AG08395 (cell line): ENCODE measurements at places on chromosomes 1 and 21.

DNA sequence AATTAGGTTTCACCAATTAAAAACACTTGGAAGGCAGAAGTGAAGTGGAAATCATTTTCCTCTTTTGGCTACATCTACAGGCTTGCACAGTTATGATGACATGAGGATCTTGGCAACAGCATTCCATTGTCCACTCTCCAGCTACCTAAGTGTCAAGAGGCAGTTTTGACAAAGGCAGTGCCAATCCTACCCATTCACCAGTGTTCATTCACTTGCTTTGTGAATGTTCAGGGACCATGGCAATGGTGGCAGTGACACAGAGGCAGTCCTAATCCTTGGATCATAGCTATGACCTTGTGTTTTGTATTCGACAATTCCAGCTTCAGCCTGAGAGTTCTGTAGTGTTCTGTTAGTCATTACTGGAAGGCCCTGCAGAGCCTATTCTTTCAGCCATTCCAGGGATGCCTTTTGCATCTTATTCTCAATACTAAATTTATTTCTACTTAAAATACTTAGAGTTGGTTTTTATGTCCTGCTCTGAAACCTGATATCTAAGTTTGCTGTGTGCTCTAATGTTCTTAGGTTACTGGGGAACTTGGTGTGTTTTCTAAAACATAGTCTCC, 36.7 kb downstream of the CRB1 start:
- peak; percentile 2 for DNase-seq

DNA sequence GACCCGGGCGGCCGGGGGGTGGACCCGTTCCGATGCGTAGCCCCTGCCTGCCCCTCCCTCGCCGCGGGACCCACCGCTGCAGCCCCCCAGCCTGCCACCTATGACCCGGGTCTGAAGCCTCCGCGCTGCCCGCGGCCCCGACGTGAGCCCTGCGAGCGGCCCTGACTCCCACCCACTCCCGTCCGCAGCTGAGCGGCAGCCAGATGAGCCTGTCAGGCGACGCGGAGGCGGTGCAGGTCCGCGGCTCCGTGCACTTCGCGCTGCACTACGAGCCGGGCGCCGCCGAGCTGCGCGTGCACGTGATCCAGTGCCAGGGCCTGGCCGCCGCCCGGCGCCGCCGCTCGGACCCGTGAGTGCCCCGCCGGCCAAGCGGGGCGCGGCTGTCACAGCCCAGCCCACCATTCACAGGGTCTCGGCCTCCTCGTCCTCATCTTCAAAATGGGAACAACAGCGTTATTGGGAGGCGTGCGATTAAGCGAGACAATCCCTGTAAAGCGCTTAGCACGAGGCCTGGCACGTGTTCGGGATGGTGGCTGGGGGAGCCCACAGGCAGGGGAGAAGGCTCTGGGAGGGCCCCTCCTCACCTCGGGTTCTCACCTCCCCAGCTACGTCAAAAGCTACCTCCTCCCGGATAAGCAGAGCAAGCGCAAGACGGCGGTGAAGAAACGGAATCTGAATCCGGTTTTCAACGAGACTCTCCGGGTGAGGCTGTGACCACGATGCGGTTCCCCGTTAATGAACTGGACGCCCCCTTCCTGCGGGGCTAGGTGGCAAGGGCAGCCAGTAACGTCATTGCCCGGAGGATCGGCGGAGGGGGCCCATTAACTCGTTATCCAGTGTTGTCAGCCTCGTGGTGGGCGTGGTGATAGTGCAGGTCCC, 8.2 kb downstream of the SYTL1 start:
- DNase-seq: peak; percentile 74

GRCh38 chr1:210687582-210688279, 359.0 kb downstream of the HHAT start:
- DNase-seq: peak; percentile 55

GRCh38 chr1:93448292-93448982, 519 bp downstream of the FNBP1L start:
- DNase-seq: peak; percentile 22

DNA sequence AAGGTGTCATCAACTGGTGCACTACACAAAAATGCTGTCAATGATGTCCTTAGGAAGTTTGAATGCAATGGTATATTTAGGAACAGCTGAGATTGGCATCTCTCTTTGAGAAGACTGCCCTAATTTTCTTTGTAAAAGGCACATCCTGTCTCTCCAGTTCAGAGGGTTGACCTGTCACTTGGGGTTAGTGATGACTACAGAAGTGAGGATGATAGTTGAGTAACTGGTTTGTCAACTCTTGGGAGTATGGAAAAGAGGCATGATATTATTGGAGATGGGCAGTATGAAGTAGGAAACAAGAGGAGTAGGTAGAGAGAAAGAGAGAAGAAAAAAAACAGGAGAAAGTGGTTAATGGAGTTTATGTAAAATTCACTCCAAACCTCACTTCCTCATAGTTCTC, 40.4 kb upstream of the PIGC start:
- no peak for DNase-seq

GRCh38 chr1:50936321-50936720, 23.7 kb downstream of the FAF1 start:
- DNase-seq: no peak

DNA sequence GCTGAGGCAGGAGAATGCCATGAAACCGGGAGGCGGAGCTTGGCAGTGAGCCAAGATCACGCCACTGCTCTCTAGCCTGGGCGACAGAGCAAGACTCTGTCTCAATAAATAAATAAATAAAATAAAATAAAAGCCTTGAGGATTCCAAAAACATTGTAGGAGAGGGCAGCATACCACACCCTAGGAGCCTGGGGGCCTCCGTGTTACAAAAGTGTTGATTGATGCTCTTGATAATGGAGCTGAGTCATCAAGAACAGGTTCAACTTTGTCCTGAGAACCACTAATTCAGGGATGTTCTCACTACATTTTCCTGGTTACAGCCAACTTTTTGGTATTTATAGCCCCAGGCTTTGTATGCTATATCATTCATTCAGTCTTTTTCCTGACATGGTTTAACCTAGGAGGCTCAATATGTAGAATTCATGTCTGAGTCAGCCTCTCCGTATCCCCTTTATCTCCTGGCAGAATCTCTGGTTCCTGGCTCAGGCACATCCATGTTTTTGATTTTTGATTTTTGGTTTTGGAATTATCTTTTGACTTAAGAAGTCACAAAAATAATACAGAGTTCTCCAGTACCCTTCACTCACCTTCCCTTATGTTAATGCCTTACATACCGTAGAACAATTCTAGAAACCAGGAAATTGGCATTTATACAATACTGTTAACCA, 69.4 kb downstream of the LRRC8D start:
- no peak for DNase-seq

- DNase-seq: peak; percentile 7
Observed at GRCh38 chr1:82446236-82446635, 645.5 kb downstream of the ADGRL2 start.

- DNase-seq: peak; percentile 73
Observed at GRCh38 chr1:151680826-151681225, 35.8 kb downstream of the CELF3 start.

GRCh38 chr1:231557898-231558707, 29.6 kb downstream of the TSNAX start:
- DNase-seq: peak; percentile 27

GRCh38 chr1:212432272-212432660, 454 bp upstream of the NENF start:
- no peak for DNase-seq

DNA sequence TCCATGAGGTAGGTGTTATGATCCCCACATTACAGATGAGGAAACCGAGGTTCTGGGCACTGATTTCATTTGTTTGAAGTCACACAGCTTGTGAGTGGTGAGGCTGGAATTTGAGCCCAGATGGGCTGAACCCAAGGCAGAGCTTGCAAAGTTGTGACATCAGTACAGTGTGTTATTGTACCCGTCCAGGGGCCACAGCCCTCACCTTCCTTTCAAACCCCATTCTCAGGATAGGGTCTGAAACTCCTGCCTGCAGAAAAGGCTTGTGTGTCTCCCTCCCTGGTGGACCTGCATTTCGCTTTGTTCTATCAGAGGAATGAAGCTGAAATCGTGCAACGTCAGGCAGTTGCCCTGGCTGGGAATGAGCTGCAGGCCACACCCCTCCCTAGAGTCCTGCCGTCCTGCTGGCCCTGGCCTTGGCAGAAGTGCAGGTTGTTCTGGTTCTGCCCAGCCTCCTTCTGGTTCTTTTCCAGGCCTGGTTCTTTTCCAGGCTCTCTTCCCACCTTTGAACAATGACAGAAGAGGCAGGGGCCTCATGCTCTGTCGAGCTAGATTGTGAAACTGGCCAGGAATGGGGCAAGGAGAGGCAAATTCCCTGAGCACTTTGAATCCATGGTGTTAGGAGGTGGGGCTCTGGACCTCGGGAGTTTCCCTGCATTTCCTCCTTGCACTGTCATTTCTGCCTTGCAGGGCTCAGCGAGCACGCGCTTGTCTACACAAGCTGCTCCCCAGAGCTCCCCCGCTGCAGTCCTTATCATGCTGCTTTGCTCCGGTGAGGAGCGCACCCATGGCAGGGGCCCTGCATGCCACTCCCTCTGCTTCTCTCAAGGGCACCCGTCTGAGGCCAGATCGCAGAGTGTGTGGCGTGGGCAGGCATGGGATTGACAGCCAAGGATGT, 8.2 kb upstream of the MYOM3 start:
- DNase-seq: peak; percentile 44

- DNase-seq: peak; percentile 12
Observed at GRCh38 chr1:50620680-50621329, 197.6 kb upstream of the DMRTA2 start.

DNA sequence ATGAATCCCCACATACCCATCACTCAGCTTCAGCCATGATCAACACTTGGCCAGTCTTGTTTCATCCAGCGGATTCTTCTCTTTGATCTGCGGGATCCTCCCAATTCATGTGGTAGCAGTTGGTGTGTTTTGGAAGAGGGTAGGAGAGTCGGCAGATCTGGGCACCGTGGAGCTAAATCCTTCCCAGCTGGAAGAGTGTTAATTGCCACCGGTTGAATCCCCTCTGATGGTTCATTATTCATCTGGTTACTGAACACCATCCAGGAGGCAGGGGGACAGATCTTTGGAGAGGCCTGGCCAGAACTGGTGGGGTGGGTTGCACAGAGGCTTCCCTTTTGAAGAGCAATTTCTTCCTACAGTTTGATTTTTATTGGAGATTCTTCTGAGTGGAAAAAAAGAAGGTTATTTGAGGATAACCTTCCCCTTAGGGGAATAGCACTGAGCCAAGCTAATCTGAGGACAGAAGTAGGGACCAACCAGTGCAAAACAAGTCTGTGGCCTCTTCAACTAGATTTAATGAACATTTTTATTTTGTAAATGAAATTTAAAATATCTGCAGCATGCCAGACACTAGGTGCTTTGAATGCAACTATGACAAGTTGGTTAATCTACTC, 8.1 kb downstream of the NFASC start:
- DNase-seq: no peak

DNA sequence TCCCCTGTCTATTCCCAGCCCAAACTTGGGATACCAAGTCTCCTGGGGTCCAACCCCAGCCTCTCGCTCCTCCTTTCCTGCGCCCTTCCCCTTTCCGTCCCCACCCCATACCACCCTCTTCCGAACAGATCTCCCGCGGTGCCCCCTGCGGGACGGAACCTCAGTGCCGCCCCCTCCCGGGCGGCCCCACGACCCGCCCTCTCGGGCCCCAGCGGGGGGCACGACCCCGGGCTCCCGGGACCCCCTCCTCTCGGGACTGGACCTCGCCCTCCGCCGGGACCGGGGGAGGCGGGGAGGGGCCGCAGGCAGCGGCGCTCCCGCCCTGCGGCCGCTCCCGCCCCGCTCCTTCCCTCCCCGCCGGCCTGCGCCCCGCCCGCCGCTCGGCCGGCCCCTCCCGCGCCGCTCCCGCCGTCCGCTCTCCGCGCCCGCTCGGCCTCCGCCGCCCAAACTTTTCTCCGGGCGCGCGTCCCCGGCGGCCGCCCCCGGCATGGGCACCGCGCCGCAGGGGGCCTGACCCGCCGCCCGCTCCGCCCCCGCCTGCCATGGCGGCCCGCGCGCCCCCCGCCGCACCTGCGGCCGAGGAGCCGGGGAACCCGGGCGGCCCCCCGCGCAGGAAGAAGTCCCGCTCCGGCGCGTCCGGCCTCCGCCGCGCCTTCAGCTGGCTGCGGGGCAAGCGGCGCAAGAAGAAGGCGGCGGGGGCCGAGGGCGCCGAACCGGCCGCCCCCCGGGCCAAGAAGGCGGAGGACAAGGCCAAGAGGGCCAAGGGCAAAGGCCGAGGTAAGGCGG, 39.0 kb upstream of the SYNC start:
- DNase-seq: peak; percentile 76

GRCh38 chr1:17591814-17592430, 52.4 kb downstream of the ARHGEF10L start:
- DNase-seq: no peak

DNA sequence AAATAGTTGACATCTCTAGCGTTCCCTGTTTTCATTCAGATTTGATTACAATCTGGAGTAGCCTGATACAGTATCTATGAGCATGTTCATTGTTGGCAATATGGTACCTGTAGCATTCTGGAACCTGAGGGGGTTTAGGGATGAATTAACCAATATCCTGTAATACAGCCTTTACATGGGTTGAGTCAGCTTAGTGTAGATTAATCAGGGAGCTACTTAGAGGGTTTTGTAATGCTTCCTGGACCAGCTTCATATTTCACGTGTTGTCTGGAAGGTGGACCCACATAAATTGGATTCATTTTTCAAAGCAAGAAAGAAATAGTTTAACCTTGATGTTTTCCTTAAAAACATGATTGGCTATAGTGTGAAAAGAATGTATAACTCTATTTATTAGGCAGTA, 3.6 kb downstream of the OTUD3 start:
- no peak for DNase-seq
